Cardiac septum (tissue), 1 donor: ENCODE measurements at places on chromosomes 3 and 15.
A peak's percentile ranks its signal among the peaks of the same experiment; 100 is the strongest.

- DNase-seq: no peak
Measured at GRCh38 chr3:177934001-177934891, 602.0 kb upstream of the KCNMB2 start.

GRCh38 chr3:59235634-59236012, 185.8 kb upstream of the CFAP20DC start:
- no peak for DNase-seq

- DNase-seq: no peak
Measured at GRCh38 chr3:143831994-143832393, 16.3 kb downstream of the SLC9A9 start.

GRCh38 chr3:66536791-66537190, 36.0 kb upstream of the LRIG1 start:
- no peak for DNase-seq

DNA sequence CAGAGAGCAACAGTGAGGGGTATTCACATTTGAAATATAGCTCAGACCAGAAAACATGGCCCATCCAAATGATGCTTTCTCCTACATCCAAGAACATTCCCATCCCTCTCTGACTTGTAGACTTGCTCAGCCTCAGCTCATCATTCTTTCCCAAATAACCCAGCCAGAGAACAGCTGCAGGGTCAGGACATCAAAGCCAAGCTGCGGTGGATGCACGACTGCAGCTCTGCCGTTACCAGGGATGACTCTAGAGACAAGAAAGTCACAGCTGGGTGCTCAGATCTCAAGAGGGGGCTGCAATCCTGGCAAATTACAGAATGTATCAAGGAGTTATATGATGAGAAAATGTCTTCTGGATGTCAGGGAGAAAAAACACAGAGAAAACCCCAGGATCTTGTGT, 944.3 kb downstream of the NTRK3 start:
- no peak for DNase-seq

GRCh38 chr3:24674261-24674660, 179.6 kb upstream of the THRB start:
- no peak for DNase-seq

DNA sequence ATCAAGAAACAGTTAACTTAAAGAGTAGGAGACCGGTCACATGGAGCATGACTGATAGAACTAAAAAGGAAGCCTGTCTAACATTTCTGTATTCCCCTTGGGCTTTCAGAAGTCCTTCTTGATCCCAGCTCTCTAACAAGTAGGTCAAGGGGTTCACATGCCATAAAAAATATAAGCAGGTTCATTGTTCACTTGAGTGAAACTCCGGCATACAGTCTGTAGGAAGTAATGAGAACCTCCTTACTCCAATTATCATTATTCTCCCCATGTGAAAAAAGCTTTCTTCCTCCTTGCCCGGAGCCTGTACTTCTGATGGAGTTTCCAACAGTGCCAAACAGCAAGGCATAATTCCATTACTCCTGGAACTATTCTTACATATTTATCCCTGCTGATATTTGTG, 242.8 kb upstream of the CNTN4 start:
- DNase-seq: no peak

DNA sequence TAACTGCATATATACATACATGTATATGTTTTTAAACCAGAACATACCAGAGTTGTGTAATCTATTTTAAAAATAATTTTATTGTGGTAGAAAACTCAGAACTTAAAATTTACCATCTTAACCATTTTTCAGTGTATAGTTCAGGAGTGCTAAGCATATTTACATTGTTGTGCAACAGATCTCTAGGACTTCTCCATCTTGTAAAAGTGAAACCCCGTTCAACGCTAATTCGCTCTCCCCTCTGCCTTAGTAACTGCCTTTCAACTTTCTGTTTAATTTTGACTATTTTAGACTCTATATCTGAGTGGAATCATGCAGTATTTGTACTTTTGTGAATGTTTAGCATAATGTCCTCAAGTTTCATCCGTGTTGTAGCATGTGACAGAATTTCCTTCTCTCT, 51.8 kb upstream of the SSR3 start:
- no peak for DNase-seq

GRCh38 chr3:64796607-64797399, 109.0 kb upstream of the ADAMTS9 start:
- DNase-seq: no peak

DNA sequence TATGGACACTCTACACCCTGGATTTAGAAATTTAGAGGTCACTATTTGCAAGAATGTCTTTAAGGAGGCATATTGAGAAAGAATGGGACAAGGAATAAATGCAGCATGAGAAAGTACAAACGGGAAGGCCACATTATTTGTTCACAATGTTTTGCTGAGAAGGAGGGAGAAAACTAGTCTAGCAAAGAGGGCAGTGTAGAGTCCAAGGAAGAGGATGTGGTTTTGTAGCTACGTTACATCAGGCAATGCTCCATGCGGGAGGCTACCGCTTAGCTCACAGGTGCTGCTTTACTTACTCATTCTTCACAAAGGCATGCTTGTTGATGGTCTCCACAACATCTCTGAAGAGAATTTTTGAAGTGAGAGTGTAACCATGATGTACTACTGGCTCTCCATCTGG, 191.1 kb downstream of the PLCH1 start:
- no peak for DNase-seq

GRCh38 chr3:5002174-5002870, 23.1 kb downstream of the BHLHE40 start:
- DNase-seq: no peak

- DNase-seq: peak; percentile 83
Measured at GRCh38 chr15:43913026-43913780, 86.4 kb downstream of the WDR76 start.

GRCh38 chr3:146715170-146715569, 110.0 kb upstream of the PLSCR5 start:
- no peak for DNase-seq

DNA sequence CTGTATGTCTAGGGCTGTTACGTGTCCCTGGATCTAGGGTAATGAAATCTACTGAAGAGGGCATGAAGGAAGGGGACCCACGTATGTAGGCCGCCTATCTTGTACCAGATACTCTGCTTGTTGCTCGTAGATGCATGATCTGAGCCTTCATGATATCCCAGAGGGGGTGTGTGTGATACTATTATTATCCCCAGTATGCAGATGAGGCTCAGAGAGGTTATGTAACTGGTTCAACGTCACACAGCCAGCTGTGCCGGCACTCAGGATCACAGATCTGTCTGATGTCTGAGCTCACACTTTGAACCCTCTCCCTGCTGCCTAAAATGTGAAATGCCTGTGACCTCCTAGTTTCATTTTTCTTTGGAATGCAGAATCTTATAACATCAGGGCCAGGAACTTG, 36.2 kb upstream of the SEC13 start:
- no peak for DNase-seq

DNA sequence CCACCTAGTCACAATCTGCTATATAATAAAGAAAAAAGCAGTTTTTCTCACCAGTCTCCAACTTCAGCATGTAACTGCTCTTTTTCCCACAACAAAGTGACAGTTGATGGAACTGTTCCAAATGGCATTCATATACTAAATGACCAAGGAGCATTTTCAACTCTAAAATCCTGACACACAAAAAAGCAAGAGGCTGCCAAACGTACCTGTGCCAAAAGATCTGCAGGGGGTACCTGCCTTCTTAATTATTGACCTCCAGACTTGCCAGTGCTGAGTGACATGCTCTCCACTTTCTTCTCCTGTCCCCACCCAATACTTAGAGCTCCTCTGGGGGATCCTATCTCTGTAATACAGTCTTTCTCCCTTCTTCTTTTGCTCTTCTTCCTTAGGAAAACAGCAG, 18.0 kb downstream of the ZBED2 start:
- no peak for DNase-seq

GRCh38 chr3:155847993-155848392, 6.2 kb downstream of the SLC33A1 start:
- no peak for DNase-seq

DNA sequence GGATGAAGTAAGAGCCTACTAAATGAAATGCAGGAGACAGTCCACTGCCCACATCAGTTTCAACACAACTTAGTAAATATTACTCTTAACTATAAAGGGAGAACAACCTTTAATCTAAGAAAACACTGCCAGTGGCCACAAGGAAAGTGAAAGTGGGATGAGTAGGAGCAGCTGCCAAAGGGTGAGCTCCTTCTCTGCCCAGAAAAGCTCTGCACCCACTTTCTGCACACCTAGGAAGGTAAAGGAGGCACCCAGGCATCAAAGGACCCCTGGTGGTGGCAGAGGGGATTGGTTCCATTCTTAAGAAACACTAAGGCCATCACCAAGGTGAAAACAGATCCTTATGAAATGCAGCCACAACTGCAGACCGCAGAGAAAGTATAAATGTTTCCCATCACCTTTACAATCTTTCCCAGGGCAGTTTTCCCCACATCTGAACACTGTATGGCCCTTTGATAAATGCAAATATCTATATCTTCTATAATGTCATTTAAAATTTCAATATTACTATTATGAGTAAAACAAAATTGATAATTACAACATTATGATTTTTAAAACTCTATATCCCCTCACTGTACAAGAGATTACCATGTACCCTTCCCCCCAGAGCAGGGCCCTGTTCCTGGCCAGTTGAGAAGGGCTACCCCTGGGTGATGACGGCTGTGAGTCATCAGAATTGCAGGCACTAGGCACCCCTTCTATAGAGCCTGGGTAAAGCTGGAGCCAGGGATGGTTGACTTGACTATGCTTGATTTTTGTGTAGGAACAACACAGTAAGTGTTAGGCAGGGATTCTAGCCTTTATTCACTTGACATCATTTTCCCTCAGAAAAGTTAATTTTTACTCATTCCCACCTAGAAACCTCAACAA, 92.0 kb downstream of the SNRK start:
- DNase-seq: no peak

GRCh38 chr3:24154013-24154695, 209.1 kb downstream of the NR1D2 start:
- no peak for DNase-seq

DNA sequence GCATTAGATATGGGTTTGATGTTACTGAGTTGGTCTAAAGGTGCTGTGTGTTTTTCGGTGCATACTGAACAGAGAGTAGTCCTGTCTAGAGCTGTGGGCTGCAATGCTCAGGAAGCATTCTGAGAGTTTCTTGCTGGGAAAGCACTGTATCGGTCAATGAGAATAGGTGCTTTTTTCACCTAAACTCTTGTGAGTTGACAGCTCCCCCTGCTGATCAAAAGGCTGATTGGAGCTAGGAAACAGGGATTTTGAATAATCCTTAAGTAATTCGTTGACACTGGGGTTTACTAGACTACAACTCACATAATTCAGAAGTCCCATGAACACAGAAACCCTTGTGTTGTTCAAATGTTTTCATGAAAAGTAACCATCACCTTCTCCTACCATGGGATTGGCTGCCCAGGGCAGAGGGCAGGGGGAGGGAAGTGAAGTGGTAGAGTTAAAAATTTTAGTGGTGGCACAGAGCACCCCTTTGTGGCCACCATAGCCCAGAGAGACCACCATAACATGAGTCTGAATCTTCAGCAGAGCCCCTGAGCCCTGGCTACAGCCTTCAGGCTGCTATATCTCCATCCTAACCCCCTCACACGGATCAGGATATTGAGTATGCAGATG, 13.0 kb upstream of the MANF start:
- DNase-seq: peak; percentile 15

GRCh38 chr3:1501406-1502115, 408.7 kb downstream of the CNTN6 start:
- no peak for DNase-seq

GRCh38 chr15:74172701-74173379, 670 bp upstream of the ISLR start:
- DNase-seq: peak; percentile 86

GRCh38 chr15:71532994-71533393, 277.4 kb upstream of the NR2E3 start:
- no peak for DNase-seq

DNA sequence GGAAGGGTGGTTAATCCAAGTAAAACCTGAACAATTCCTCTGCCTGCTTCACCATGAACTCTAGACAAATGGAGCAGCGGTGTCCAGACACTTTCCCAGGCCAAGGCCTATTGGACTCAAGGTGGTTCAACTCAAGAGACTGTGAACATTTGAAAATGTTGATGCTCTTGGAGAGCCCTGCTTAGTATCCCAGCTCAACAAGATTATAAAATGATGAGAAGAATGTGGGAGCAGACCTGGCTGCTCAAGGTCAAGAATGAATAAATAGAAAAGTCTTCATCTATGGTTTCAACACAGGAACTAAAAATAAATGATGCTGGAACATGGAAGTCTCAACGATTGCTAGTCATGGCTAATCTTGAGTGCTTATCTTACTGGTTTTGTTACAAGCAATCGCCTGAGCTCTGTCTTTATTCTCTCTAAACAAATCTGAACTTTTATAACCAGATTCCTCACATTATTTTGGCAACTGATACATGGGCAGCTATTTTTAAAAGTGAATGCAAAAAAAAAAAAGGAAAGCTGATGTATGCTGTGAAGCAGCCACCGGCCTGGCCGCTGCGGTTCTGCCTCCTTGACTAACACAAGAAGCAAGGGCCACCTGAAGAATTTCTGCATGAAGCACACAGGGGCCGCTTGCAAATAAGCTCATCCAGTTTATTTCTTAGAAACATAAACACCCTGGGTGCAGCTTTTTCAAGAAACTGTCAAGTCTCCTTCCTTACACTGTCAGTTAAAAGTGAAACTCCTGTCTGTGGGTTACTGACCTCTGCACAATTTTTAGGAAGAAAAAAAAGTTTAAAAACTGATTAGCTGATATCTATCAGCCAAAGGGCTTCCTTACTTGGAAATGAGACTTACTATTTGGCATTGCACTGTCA, 120.1 kb upstream of the ARHGEF3 start:
- no peak for DNase-seq
